ENCODE measurements at places on chromosomes 11 and 22. TPM values are rescaled to one million over a fixed set of nuclear protein-coding genes. Genes with fewer than 3 reads are reported as not detected.

DNA sequence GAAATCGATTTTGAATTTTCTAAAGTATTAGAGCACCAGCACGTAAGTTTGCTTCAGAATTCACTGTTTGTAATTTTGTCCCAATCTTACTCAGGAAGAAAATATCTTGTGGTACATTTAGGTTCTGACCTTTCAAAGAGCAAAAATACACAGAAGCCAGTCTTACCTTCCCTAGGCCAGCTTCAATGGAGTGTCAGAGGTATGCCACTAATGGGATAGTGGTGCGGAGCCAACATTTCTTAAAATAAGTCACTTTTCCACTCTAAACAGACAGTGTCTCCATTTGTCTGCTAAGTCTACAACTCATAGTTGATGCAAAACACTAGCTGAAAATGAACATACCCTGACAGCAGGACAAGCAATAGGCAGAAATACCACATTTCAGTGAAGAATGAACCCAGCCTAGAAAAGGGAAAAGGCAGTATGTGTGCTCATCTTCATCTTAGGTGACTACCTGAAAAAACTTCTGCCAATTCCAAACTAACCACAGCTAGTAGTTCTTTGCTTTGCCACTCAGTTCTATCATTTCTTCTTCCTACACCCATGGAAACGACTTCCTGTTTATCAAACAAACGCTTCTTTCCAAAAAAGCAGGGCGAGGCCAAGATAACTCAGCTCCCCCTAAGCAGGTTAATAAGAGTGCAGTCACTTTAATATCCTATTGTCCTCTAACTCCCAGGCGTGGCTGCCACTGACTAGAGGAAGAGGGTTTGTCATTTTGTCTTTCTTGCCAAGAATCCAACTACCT lies 94.0 kb upstream of the APOA1 start:
- no peak for DNase-seq

- DNase-seq = no peak
Observed at GRCh38 chr22:38043151-38044039, 13.8 kb upstream of the PICK1 start.

FAM111B gene
- 21.6 TPM for polyA plus RNA-seq

LRRC4C gene
- polyA plus RNA-seq = 3.4 TPM

RGL4 gene
- polyA plus RNA-seq = 4.6 TPM

MPPED1 gene
- 0.67 TPM for polyA plus RNA-seq

- no peak for DNase-seq
Observed at GRCh38 chr11:79253280-79253679, 187.6 kb downstream of the TENM4 start.

DNA sequence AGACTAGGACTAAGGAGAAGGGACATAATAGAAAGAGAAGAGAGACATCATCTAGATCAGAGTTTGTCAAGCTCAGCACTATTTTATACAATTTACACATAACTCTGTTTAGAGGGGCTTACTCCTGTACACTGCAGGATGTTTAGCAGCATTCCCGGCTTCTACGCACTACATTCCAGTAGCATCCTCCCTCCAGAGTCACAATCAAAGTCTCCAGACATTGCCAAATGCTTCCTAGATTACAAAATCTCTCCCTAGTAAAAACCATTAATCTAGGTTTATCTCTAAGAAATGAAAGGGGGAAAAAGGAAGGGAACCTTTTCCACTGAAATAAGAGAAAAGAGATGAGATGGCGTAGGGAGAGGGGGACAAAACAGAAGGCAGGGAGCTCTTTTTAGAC lies 4.0 kb downstream of the USP28 start:
- DNase-seq = no peak

DNA sequence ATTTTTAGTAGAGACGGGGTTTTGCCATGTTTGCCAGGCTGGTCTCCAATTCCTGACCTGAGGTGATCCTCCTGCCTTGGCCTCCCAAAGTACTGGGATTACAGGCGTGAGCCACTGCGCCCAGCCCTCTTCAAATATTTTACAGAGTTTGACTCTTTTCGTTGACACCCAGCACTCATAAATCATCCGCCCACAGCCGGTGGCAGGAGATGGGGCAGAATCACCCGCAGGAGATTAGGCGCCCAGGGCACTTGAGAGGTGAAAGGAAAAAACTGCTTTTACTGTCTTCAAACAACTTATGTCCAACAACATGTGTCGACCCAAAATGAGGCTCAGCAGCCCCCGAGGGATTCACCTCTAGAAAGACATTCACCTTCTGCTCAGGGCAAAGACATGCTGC lies 56.9 kb downstream of the OSBP2 start:
- DNase-seq = no peak

- no peak for DNase-seq
Observed at GRCh38 chr11:46120346-46121300, 631 bp downstream of the PHF21A start.

DNA sequence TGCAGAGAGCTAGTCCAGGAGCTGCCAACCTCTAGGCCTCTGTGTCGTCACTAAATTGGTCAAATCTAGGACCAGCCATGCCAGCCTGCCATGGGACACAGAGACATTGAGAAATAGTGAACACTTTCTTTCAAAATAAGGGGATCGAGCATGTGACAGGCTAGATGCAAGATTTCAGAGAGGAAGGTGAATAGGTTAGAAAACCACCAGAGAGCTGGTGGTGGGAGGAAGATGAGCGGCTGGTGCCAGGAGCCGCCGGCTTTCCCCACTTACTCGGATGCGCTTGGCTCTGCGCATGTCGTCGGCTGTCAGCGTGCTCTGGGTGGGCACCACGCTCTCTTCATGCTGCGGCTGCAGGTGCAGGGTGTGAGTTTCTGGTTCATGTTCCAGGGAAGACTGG lies 35.4 kb upstream of the NFRKB start:
- no peak for DNase-seq

SUSD2 gene
- 20.0 TPM for polyA plus RNA-seq

- no peak for DNase-seq
Observed at GRCh38 chr11:47986742-47987141, 6.4 kb downstream of the PTPRJ start.

TRIM44 gene
- 65.5 TPM for polyA plus RNA-seq

YAP1 gene
- 333 TPM for polyA plus RNA-seq

DNA sequence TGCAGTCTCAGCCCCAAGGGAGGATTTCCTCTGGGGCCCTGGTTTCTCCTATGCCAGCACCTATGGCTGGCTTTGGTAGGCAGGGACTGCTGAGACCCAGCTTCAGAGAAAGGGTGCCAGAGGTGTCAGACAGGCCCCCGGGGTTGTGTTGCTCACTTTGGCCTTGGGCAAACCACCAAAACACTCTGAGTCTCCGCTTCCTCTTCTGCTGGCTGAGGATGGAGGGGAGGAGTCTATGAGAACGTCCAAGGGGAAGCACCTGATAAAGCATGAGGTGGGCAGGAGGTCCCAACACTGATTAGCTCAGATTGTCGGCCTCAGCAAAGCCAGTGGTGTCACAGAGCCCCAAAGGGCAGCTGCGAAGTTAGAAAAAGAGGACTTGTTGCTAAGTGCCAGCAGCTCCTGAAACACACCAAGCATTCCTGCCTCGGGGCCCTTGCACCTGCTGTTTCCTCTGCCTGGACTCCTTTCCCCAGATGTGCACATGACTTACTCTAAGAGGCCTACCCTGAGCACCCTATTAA lies 10.5 kb downstream of the SMTNL1 start:
- no peak for DNase-seq

DNA sequence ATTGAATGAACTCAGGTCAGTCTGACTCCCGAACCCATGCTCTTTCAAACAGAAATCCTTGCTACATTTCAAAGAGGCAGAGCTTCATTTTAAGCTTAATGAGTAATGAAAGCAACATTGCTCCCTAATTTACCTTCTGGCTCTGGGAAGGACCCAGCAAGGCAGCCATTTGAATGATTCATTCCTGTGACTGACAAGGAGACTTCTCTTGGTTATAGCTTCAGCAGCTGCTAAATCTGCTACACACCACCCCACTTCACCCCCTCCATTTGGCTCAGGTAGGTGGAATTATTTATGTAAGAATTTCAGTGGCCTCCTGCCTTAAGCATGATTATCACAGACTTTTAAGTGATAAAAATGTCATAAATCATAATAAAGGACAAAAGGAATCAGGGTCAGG lies 117.7 kb downstream of the KCNC1 start:
- no peak for DNase-seq

DNA sequence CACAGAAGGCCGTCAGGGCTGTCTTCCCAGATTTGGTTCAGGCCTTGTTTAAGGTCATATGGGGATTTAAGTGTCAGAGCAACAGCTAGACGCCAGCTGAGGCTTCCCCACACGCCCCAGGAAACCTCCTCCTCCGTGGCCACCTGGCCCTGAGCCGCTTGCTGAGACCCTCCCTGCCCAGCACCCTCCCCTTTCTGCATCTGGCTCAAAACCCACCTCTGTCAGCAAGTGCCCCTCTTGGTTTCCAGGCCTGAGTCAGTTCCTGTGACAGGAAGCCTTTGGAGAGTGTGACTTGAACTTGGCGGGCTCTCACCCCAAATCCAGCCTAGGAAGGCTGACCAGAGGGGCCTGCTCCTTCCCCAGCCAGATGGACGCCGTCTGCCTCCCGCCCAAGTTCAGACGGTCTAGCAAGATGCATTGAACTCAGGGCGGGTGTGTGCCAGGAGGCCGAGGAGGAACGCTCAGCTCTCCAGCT lies 561 bp downstream of the FXYD2 start:
- DNase-seq = peak; percentile 89

GRCh38 chr22:48391171-48391711 lies 1436.4 kb downstream of the BRD1 start:
- no peak for DNase-seq

DNA sequence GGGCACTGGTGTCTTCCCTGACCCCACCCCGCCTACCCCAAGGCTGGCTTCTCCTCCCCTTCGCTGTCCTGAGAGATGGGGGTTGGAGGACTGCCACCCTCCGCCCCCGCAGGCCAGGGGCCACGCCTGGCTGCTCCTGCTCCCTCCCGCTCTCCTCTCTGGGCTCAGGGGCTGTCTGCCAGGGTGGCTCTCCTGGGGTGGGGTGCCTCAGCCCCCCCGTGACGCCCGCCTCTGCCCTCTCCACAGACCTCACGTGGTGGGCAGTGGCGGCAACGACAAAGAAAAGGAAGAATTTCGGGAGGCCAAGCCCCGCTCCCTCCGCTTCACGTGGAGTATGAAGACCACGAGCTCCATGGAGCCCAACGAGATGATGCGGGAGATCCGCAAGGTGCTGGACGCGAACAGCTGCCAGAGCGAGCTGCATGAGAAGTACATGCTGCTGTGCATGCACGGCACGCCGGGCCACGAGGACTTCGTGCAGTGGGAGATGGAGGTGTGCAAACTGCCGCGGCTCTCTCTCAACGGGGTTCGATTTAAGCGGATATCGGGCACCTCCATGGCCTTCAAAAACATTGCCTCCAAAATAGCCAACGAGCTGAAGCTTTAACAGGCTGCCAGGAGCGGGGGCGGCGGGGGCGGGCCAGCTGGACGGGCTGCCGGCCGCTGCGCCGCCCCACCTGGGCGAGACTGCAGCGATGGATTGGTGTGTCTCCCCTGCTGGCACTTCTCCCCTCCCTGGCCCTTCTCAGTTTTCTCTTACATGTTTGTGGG lies 8.1 kb downstream of the RCOR2 start:
- DNase-seq = no peak

SMC1B gene
- polyA plus RNA-seq = 0.14 TPM

PDE2A gene
- 12.6 TPM for polyA plus RNA-seq

NPAS4 gene
- 0.18 TPM for polyA plus RNA-seq

PAMR1 gene
- polyA plus RNA-seq = 9.3 TPM

DNA sequence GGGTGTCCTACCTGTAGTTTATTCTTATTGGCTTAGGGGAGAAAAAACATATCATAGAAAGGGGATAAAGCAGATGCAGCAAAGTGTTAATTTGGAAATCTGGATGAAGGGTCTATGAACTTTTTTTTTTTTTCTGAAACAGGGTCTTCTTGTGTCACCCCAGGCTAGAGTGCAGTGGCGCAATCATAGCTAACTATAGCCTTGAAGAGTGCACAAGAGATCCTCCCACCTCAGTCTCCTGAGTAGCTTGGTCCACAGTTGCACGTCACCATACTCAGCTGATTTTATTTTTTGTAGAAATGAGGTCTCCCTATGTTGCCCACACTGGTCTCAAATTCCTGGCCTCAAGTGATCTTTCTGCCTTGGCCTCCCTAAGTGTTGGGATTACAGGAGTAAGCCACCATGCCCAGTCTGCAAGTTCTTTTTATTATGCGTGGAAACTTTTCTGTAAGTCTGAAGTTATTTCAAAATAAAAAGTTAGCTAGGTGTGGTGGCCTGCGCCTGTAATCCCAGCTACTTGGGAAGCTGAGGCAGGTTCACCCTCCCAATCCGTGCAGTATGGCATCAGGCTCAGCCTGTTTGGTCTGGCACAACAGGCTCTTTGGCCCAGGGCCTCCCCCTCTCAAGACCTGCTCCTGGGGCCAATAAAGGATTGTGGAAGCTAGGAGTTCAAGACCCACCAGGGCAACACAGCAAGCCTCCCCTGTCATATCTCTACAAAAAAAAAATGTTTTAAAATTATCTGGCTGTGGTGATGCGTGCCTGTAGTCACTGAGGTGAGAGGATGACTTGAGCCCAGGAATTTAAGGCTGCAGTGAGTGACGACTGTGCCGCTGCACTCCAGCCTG lies 111.9 kb downstream of the MED15 start:
- DNase-seq = no peak

GRCh38 chr11:1706634-1707400 lies 9.8 kb downstream of the KRTAP5-6 start:
- DNase-seq = no peak

OR4D10 gene
- polyA plus RNA-seq = not detected

EXPH5 gene
- 7.5 TPM for polyA plus RNA-seq

INPP5J gene
- 2.5 TPM for polyA plus RNA-seq

GRCh38 chr22:36156515-36157419 lies 3.8 kb downstream of the APOL3 start:
- DNase-seq = no peak

RASGRP2 gene
- polyA plus RNA-seq = 9.4 TPM

DRD4 gene
- 0.56 TPM for polyA plus RNA-seq

GRCh38 chr11:119026970-119027369 lies 3.7 kb downstream of the SLC37A4 start:
- DNase-seq = no peak

PANX3 gene
- not detected for polyA plus RNA-seq

PPP2R5B gene
- polyA plus RNA-seq = 12.3 TPM

A4GALT gene
- polyA plus RNA-seq = 1.9 TPM

OR51I1 gene
- polyA plus RNA-seq = not detected

DNA sequence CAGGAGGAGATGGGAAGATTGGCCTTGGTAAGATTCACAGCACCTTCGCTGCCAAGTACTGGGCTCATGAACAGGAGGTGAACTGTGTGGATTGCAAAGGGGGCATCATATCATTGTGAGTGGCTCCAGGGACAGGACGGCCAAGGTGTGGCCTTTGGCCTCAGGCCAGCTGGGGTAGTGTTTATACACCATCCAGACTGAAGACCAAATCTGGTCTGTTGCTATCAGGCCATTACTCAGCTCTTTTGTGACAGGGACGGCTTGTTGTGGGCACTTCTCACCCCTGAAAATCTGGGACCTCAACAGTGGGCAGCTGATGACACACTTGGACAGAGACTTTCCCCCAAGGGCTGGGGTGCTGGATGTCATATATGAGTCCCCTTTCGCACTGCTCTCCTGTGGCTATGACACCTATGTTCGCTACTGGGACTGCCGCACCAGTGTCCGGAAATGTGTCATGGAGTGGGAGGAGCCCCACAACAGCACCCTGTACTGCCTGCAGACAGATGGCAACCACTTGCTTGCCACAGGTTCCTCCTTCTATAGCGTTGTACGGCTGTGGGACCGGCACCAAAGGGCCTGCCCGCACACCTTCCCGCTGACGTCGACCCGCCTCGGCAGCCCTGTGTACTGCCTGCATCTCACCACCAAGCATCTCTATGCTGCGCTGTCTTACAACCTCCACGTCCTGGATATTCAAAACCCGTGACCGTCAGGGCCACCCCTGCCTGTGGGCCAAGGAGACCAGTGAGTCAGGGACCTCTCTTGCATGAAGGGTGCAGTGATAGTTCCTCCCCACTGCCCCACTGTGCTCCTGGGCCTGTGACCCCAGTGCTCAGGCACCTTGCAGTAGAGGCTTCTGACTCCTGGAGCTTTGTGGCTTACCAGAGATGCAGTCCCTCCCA lies 83.6 kb downstream of the BCR start:
- DNase-seq = no peak

Data from left lung (tissue), 14 donors.